ENCODE measurements at places on chromosomes 2 and 18.

GRCh38 chr2:98432145-98432544 is 12.5 kb upstream of the INPP4A start:
- no peak for DNase-seq

DNA sequence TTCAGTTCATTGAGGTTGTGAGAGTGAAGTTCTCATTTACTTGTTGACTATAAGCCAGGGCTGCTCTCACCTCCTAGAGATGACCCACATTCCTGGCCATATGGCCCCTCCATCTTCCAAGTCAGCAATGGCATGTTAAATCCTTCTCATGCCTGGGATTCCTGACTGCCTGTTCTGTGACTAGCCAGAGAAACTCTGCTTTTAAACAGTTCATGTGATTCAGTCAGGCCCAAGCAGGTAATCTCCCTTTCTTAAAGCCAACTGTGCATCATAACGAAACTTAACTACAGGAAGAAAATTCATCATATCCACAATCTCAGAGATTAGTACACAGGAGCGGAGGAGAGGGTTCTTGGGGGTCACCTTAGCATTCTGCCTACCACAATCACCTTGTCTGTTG is 11.5 kb downstream of the DPP4 start:
- no peak for DNase-seq

GRCh38 chr18:37419315-37419714 is 146.3 kb downstream of the CELF4 start:
- DNase-seq = no peak

DNA sequence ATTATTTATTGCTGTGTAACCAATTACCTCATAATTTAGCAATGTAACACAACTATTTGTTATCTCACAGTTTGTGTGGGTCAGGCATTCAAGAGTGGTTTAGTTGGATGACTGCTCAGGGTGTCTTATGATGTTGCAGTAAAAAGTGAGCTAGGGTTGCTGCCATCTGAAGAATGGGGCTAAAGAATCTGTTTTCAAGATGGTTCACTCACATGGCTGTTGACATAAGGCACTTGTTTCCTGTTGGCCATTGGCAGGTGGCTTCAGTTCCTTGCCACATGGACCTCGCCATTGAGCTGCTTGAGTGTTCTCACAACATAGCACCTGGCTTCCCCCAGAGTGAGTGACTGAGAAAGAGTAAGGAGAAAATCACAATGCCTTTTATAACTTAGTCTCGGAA is 123.2 kb downstream of the TMEM17 start:
- DNase-seq = no peak

- DNase-seq = no peak
Measured at GRCh38 chr2:200786826-200787225, 24.9 kb upstream of the BZW1 start.

- no peak for DNase-seq
Measured at GRCh38 chr2:60351321-60351720, 202.1 kb downstream of the BCL11A start.

GRCh38 chr2:188969236-188969635 is 4.9 kb upstream of the COL3A1 start:
- no peak for DNase-seq

DNA sequence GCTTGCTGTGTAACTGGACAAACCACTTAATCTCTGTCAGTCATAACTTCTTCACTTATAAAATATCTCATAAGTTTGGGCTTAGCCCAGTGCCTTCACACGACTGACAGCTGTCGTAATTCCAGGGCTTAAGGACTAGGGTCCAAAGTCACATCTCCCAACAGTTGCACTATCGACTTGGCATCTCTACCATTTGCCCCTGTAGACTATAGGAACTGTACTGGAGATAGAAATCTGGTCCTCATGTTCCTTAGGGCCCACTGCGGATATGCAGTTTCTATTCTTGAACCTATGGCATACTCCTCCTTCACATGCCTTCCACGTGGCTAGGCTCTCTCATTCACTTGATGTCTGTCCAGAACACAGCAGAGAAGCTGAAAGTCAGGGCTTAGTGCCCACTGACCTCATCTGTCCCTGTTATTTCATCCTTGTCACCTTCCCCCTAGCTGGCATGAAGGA is 2.7 kb downstream of the ABHD1 start:
- no peak for DNase-seq

- DNase-seq = peak; percentile 6
Measured at GRCh38 chr2:240432820-240433801, 2.4 kb upstream of the GPC1 start.

- DNase-seq = no peak
Measured at GRCh38 chr18:77053616-77054287, 78.8 kb downstream of the MBP start.

DNA sequence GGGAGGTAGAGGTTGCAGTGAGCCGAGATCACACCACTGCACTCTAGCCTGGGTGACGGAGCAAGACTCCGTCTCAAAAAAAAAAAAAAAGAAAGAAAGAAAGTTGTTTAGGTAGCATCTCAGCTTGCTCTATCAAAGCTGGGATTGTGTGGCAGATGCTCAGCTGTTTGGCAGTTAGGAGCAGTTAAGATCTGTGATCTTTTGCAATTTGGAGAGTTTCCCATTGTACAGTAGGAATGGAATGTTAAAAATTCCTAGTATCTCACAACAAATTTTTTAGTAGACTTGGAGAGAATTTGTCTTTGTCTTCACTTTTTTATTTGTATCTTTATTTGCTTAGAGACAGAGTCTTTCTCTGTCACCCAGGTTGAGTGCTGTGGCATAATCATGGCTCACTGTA is 122.9 kb upstream of the UNC80 start:
- no peak for DNase-seq

DNA sequence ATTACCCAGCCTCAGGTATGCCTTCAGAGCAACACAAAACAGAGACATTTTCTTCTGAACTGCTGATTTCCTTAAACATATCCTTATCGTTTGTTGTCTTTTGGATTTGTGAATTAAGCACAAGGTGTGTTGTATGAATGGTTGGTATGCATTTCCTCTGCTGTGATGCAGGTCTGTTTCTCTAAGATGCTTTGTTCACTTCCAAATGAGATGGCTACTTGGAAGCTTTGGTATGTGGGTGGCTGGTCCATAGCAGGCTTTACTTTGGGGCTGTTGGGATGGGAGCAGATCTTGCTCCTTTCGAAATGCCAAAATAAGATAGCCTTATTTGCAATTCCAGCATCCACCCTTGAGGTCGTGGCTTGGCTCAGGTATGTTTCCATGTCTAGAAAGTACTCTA is 257.2 kb downstream of the INSIG2 start:
- DNase-seq = no peak

GRCh38 chr18:70363861-70364260 is 75.0 kb downstream of the SOCS6 start:
- no peak for DNase-seq

DNA sequence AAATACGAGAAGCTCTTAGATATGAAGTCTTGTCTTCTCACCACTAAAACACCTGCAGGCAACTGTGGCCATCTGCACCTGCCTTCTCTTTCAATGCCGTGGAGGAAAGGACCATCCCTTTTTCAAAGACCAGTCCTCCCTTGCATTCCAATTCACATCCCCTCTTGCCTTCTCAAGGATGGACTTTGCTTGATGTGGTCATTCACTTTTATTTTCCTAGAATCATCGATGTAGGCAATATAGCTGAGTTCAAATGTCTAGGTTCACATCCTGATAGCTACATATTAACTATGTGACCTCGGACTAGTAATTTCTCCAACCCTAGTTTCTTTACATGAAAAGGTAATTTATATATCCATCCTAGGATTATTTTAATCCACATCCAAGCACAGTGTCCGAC is 110.1 kb downstream of the HIBCH start:
- DNase-seq = no peak

GRCh38 chr2:71759060-71759459 is 305.7 kb downstream of the DYSF start:
- no peak for DNase-seq

DNA sequence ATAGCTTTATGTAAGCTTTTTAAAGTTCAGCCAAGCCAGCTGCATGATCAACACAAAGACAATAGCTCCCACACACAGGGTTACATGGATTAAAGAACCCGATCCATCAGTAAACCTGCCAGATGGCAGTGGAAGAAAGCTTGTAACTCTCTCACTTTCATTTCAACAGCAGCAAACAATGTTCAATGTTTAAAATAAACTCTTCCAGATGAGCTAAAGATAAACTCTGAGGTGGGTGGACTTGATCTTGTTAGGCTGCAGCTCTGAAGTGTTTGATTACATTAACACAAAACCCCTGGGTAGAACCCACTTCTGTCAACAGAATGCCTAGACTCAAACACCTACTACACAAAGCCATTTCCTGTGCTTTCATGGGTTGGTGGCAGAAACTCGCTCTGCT is 13.9 kb downstream of the RDH14 start:
- no peak for DNase-seq

- no peak for DNase-seq
Measured at GRCh38 chr2:98137196-98137595, 50.2 kb downstream of the VWA3B start.

DNA sequence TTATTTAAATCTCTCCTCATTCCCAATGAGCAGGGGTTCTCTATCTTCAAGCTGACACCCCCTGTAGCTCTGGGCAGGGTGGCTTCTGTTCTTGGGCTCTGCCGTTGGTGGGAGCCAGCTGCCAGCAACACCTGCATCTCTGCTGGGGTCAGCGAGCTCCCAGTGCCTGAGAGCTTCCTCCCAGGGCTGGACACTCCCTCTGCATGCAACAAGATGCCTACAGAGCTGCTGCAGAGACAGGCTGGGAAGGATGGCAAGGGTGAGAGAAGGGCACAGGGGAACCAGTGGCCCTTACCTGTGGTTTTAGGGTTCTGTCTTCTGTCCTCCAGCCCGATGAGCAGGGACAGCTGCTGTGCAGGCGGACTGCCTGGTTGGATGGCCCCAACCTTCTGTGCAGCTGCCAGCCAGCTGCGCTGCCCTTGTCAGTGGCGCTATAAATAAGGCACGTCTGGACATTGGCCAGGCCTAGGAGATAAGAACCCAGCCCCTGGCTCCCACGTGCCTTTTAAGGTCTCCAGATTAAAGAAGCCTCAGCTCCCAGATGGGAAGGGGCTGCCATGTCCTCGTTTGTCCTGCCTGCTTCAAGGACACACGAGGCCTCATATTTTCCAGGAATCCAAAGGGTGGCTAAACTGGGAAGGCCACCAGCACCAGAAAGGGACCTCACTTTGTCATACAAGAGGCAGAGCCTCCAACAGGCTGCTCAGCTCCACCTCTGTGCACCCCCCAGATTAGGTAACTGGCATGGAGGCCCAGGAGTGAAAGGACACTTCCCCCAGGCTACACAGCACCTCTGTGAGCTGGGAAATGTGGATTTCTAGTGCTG is 39.5 kb upstream of the FHL2 start:
- no peak for DNase-seq

DNA sequence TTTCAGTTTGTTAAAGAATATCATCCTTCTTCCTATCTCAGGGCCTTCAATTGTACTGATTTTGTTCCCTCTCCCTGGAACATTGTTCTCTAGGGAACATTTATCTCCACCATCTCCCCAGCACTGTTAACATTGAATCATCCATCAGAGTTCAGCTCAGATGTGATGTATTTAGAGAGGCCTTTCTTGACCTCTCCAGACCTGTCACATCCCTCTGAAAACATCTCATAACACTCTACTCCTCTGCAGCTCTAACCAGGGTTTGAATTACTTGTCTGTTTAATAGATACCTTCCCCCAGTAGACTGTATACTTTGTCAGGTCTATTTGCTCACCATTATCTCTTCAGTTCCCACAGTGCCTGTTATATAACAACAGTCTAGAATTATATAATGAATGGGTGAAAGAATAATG is 98.6 kb downstream of the GALNT1 start:
- no peak for DNase-seq

GRCh38 chr2:233453916-233454315 is 99.6 kb downstream of the DGKD start:
- DNase-seq = no peak

DNA sequence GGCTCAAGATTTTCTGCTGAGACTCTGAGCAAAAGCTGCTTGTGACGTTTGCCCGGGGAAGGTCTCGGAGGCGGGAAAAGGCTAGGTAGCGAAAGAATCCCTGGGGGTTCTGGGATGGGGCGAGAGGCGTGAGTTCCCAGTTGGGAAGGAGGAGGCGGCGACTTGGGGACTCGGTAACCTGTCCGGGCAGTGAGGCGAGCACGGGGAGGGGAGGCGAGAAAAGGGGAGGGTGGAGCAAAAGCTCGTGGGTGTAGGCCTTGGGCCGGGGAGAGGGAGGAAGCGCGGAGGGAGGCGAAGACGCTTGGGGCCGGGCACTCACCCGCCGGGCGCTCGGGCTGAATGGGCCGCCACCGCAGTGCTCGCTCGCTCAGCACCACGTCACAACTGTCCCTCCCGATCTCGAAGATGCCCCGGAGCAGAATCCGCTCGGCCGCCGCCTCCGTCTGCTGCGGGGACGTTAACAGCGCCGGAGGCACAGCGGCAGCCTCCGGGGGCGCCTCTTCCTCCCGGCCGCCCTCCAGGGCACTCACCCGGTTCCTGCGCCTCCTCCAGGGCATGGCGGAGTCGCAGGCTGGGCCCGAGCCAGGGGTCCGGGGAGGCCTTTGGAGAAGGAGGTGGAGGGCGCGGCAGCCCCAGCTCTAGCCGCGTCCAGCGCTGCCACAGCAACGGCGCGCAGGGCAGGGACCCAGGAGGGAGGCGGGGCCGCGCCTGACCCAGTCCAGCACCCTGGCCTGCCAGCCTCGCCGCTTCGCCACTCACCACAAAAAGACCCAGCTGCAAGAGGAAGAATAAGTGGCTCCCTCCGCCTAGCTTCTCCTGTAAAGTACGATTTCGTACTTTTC is at the start of gene CERKL:
Gene CERKL (minus strand): TSS at position 656 of the 842 bp plus-strand sequence. CDS start 99 bp downstream, at position 557.
- peak; percentile 59 for DNase-seq

- DNase-seq = peak; percentile 18
Measured at GRCh38 chr2:168241208-168241607, 6.2 kb downstream of the STK39 start.

GRCh38 chr2:202171241-202171825 is 67.1 kb downstream of the SUMO1 start:
- no peak for DNase-seq

- DNase-seq = no peak
Measured at GRCh38 chr2:157784823-157785175, 91.3 kb downstream of the ACVR1 start.

Measured in HAP-1 (cell line).